SHP77 (cell line): ENCODE measurements at places on chromosomes 2 and 18.

DNA sequence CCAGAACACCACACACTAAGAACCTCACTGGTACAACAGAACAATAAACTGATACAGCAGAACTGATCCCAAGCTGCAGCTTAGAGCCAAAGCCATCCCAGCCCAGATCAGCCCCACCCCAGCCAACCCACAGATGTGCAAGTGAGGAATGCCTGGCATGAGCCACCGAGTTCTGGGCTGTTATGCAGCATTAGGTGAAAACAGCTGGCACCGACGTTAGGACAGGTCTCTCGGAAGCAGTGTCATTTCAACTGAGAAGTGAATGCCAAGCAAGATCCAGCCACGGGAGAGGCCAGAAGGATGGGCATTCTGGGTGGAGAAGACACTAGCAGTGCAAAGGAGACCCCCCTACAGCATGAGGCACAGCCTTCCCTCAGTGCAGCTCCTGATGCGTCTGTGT lies 38.9 kb downstream of the ADCY3 start:
- DNase-seq: no peak

DNA sequence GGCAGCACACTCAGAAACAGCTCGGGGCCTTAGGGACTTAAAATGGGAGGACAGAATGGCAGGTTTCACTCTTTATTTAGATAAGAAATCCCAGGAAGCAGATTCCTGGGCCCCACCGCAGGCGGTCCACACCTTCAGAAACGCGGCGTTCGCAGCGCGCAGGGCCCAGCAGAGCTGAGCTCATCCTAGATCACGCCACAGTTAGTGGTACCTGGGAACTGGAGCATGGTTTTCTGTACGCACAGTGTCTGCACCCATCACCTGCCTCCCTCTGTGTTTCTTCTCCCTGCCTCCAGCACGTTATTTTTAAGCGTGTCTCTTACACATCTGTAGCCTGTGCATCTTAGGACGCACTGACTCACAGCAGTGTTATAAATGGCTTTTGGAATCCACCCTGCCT lies 242.1 kb downstream of the ALPK2 start:
- no peak for DNase-seq

- no peak for DNase-seq
Measured at GRCh38 chr2:69992310-69993047, 31.0 kb upstream of the ASPRV1 start.

GRCh38 chr2:237901932-237902850 lies 42.8 kb downstream of the RAMP1 start:
- DNase-seq: no peak

DNA sequence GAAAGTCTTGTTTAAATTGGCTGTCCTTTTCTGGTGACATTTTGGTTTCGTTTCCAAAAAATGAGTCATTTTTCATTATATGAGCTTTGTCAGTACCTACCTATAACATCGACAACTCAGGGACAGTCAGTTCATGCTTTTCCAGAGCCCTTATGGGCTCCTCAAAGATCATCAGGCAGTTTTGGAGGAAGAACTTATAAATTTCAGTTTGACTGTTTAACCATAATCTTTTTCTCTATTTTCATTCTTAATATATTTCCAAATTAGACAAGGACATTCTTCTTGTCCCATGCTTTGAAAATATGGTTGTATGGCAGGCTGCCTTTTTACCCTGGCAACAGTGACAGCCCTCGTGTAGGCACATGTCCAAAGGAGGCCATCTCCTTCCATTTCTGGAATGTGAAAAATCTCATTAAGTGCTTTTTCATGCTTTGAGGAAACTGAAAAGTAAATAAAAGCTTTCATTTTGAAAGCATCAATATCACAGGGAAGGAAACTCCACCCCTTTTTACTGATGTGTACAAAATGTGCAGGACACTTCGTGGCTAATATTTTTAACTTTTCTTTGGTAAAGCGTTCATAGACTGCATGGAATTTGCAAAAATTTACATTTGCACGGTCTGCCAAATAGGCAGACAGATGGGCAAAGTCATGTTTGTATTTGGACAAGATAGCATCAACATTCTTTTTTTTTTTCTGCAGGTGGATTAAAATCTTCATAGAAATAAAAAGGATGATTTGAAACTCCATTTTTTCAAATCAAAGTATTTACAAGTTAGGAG lies 7.2 kb upstream of the PROC start:
- no peak for DNase-seq

DNA sequence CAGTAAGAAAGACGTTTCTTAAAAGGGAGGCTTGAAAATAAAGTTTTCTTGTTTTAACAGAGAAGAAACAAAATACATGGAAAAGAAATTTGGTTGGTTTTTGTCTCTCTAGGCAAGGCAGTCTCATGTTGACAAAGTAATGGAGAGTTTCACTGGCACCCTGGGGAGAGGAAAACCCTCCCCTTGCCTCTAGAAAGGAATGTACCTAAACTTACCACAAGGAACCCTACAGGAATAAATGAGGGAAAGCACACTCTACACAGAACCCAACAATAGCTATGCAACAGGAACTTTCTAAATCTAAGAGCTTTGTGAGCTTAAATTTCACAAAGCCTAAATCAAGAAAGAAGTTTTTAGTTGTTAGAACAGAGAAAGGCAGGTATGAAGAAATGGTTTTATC lies 37.0 kb downstream of the FIGN start:
- no peak for DNase-seq

GRCh38 chr2:53826587-53827397 lies 33.0 kb downstream of the GPR75 start:
- no peak for DNase-seq

DNA sequence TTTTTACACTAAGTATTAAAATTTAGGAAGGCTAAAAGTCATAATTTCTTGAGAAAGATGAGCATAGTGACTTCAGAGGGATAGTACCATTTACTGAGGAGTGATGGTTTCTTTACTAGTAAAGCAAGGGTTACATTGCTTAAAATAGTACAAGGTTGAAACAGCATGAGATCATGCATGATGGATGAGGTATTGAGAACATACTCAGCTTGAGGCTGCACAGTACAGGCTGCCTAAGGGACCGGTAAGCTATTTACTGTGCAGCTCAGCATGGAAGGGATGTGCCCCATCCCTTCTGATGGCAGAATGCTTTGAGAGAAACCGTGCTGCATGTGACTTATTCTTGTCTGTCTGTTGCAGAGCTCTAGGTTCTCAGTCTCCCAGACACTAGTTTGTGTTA lies 122.1 kb downstream of the EML6 start:
- DNase-seq: no peak

DNA sequence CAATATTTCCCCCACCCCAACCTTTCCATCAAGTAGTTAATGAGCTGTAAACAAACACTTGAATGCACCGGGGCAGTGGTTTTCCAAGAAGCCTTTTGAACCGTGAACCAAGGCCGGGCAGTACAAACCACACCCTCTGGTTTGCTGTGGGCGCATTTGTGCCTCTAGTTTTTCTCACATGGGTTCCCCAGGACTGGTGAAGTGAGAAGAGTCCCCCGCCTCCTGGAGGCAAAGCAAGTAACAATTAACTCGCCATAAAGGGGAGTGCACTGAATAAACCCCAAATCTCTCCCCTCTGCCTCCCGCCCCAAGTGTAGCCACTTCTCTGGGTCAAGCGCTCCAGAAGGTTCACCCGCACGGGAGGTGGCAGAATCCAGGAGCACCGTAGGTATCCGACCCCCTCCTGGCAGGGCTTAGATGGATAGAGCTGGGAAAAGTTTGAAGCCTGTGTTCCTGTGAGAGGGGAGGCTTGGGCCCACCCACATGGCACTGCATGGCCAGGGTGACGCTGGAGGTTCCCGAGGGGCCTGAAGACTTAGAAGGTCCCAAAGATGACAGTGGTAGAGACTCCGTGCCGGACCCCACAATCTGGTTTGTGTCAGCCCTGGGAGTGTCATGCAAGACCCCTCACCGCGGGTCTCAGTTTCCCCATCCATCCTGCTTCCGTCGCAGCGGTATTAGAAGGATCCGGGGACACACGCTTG lies 182.2 kb downstream of the SMAD2 start:
- no peak for DNase-seq

- no peak for DNase-seq
Measured at GRCh38 chr2:96414161-96414710, 78.7 kb downstream of the NCAPH start.
